Bone marrow (tissue), 2 donors: ENCODE measurements at places on chromosomes 3 and 15.

DNA sequence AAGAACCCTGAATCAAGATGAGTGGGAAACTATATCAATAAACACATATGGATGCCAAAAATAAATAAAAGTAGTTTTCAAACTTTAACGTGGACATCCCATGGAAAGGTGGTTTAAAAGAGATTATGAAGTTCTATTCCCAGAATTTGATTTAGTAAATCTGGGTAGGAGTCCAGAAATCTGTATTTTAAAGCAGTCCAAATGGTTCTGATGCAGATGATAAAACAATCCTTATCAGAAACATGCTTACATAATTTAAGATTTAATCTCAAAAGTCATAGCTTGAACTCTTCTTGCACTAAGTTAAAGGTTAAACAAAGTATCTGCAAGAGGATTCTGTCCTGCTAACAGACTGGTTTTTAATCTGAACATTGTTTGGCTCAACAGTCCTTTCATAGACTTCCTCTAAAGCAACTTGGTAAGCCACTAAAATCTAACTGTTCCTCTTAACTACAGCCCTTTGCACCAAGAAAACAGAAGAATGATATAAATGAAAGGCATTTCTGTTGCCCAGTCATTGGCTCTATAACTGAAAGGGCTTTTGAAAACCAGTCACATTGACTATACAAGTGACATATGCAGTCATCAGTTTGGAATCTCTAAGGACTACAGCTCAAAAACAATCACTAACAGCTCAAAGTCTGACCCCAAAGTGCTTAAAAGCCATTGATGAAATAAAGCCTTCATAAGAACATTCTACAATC, 23.4 kb upstream of the MAP4 start:
- DNase-seq = peak; percentile 31

- no peak for DNase-seq
Observed at GRCh38 chr15:74134387-74135027, 4.1 kb downstream of the ISLR2 start.

DNA sequence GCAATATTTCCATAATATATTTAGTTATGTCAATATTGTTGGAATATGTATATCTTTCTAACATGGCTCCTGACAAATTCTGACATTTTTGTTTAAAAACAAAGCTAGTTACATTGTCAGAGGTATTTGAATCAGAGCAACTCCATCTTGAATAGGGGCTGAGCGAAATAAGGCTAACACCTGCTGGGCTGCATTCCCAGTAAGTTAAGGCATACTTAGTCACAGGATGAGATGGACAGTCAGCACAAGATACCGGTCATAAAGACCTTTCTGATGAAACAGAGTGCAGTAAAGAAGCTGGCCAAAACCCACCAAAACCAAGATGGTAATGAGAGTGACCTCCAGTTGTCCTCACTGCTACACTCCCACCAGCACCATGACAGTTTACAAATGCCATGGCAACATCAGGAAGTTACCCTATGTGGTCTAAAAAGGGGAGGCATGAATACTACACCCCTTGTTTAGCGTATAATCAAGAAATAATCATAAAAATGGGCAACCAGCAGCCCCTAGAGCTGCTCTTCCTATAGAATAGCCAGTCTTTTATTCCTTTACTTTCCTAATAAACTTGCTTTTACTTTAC, 30.4 kb downstream of the RPL22L1 start:
- DNase-seq = no peak

DNA sequence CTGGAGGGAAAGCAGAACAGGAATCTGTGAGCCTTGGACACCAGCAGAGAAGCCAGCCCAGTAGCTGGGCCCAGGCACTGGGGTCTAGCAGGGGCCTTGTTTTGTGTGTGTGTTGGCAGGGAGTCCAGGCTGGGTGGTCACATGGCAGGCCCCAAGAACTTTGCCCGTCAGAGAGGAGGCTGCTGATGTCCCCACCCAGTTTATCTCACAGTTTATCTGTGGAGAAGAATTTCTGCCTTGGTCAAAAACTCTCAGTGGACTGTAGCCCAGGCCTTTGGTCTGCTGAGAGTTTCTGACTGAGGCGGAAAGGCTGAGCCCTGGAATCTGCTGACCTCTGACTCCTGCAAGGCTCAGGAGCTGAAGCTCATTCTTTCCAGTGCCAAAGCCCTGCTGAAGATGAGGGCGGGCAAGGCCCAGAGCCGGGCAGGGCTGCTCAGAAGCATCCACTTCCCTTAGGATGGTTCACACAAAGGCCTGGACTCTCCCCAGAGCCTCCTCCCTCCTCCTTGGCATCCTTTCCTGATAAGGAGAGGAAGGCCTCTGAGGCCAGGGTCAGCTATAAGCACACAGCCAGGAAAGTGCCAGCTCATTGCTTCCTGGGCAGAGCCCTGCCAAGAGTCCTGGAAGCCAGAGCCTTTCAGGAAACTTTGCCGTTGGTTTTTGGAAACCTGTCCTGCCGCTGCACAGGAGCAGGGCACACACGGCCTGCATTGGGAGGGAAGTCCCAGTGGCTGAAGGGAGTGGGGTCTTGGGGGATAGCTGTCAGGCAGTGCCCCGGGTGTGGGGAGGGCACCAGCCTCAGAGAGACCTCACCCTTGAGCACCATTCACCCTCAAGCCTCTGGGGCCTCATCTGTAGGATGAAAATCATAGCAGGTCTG, 37.2 kb upstream of the SLCO2A1 start:
- no peak for DNase-seq

- no peak for DNase-seq
Observed at GRCh38 chr3:119642746-119643473, 17.5 kb downstream of the POPDC2 start.

DNA sequence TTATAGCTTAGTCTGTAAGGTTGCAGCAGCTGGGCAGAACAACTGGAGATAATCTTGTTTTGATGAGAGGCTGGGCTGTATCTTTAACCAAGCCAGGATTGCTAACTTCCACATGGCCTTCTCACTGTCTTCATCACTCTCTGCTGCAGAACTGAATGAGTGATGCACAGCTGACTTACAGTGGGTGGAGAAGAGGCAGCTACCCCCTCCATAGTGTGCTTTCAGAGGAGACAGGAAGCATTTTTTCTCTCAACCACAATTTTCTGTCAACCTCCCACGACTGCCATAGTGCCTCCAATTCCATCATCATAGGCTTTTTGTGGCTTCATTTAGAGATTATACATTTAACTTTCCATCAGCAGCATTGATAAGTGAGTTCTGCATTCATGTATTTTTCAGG, 168.2 kb downstream of the CLSTN2 start:
- DNase-seq = no peak

DNA sequence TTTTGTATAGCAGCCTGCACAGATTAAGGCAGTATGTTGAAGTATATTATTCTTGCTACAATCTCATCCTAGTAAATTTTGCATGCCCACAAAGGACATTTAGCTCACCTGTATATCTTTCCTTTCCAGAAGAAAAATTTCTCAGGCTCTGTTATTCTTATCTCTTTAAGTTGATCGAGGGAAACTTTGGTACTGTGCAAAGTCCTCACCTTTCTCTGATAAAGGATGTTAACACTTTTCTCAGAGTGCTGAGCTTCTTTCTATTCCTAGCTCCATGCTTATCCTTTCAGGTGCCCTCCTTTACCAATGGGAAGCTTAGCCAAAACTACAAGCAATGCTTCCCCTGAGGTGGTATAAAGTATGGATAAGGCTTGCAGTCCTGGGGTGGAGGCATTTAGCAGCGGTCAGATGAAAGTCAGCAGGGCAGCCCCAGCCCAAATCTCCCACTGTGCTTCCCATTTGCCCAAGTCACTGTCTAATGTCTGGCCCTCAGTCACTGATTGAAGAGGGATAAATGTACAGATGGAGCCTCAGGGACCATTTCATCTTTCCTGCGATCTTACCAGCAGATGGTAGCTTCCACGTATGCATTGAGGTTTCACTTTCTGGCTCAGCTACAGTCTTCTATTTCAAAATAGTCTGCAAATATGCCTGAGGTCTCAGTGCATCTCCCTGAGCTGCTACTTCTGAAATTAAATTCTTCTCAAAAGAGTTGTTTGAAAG, 127.8 kb upstream of the P2RY1 start:
- DNase-seq = no peak

GRCh38 chr3:45371621-45372020, 16.8 kb upstream of the LARS2 start:
- no peak for DNase-seq

DNA sequence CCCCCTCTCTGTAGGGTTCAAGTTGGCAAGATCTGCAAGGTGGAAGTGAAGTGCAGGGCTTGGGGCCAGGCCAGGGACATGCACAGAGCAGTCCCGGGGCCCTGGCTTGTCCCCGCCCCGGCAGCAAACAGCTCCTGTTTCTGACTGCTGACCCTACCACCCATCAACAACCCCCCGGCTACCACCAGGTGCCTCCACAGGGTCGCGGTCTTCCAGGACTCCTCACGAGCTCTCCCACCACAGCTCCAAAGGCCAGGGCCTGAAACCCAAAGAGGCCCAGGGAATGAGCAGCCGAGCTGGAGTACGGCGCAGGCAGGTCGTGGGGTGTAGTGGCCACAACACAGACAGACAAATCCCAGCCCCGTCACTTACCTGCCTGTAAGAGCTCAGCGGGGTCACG, 121.3 kb upstream of the SMAD3 start:
- DNase-seq = no peak

DNA sequence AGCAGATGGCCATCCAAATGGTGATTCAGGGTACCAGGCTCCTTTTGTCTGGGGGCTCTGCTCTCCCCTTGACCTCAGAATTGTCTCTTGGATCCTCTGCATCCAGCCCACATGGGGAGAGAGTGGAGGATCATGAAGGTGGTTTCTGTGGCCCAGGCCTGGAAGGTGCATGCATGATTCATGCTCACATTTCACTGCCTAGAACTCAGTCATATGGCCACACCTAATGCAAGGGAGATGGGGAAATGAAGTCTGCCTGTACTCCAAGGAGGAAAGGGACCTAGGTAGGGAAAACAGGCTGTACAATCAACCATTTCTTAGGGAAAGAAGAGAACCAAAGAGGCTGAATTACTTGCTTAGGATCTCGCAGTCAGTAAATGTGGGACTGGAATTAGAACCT, 15.1 kb downstream of the HRG start:
- DNase-seq = no peak

GRCh38 chr15:41919954-41920538, 26.2 kb upstream of the SPTBN5 start:
- DNase-seq = no peak

GRCh38 chr3:16448639-16449070, 64.8 kb downstream of the RFTN1 start:
- no peak for DNase-seq

DNA sequence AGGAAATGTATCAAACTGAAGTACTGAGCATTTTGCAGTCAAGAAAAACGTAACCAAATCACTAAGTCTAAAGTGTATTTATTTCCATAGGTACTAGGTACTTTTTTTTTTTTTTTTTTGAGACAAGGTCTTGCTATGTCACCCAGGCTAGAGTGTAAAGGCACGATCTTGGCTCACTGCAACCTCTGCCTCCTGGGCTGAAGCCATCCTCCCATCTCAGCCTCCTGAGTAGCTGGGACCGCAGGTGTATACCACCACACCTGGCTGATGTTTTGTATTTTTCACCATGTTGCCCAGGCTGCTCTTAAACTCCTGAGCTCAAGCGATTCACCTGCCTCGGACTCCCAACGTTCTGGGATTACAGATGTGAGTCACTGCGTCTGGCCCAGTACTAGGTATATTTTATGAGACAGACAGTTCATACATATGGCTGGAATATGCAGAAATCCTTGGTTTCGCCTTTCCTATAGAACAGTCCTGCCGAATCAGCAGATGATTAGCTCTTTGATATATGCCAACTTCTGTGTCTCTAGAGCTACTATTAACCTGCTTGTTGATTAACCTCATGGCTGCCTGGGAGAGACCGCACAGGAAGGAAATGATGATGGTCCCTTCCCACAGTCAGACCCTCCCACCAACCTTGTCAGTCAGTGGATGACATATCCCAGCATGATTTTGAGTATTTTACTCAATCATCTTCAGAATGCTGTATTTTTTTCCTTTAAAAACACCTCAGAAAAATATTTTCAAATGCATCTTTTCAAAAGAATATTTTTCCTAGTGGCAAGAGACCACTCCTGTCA, 32.3 kb downstream of the TMOD3 start:
- peak; percentile 40 for DNase-seq

DNA sequence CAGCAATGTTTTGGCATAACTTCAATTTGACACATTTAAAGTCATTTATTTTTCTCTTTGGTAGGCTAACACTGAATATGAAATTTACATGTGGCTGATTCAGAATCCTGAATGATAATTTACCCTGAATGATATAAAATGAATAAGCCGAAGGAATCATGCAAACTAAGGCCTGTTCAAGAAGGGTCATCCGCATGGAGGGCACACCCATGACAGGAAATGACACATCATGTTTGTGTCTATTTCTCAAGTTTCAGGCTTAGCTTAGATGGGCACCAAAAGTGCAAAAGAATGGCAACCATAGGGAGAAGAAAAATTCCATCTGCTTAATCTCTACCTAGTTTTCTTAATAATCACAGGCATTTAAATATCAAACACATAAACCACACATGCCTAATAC, 141.5 kb downstream of the DUT start:
- no peak for DNase-seq

DNA sequence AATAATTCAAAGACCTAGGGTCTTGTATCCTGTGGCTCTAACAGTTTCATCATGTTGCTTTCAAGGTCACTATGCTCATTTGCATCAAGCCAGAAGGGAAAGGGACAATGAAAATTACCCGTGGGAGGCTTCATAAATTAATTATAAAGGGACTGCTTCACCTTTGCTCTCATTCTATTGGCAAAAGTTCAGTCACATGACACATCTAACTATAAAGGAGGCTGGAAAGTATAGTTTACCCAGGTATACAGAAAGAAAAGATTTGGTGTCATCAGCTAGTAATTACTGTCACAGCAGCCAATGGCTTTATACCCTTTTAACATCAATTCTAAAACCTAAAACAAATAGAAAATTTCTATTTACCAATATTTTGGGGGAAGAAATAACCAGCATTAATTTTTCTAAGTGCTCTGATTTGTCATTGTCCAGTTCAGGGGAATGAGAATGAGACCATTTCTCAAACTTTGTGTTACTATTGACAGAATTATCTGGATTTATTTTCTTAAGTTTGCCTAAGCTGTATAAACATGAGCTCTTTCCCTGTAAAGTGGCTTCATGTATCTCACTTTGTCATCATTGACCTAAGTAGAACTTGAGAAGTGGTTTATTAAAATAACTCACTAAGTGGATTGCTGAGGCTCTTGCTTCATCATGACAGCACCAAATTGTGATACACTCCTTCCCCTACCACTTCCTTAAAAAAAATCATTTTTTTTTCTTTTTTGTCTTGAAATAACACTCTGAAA, 257.7 kb upstream of the PEX5L start:
- no peak for DNase-seq

DNA sequence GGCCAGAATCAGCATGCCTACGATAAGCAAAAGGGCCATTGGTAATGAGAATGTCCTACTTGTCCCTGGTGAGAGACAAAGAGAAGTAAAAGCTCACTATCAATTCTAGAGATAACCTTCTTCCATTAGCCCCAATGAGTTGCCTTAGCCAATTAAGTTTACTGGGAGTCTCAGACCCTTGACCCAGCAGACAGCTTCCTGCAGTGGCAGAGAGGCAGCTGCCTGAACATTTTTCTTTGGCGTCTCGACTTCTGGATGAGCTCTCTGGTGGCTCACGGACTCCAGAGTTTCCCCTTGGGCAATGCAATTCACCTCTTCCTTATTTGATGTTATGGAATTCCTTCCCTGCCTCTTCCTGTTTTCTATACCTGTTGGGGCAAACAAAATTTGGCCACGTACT, 1034.4 kb downstream of the NAALADL2 start:
- DNase-seq = no peak

GRCh38 chr15:99387421-99388168, 136.3 kb downstream of the LRRC28 start:
- no peak for DNase-seq

- no peak for DNase-seq
Observed at GRCh38 chr3:42666022-42666421, 12.5 kb downstream of the ZBTB47 start.
